GM04503 (cell line): ENCODE measurements at places on chromosomes 11 and 22.

- no peak for DNase-seq
These were observed 5.7 kb downstream of the EIF3L start for GRCh38 chr22:37854946-37855345.

DNA sequence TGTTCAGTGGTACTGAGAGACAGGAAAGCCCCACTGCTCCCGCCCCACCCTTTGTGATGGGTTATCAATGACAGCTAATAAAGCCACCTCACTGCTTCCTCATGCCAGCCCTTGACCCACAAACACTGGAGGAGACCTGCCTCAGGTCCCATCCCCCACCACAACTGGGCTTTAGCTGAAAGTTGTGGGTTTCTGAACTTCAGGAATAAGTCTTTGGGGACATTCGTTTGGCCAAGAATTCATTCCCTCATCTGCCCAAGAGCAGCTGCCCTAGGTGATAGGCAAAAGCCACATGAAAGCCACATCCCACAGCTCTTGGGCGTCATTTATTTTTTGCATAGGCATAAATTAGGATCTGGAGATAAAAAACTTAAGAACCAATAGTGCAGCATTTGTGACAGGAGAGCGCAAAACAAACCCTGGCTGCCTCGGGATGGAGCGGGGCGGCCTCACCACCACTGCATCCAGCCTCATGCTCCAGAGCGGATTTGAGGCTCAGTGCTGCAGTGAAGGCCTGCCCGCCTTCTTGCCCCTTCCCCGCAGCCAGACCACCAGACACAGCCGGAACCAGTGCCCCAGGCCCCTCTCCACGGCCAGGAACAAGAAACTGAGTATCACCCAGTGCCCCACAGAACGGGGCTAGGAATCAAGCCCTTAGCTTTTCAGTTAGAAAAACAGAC is 21.2 kb downstream of the SUN2 start:
- no peak for DNase-seq

- DNase-seq = no peak
These were observed 25.5 kb upstream of the OSBPL5 start for GRCh38 chr11:3190600-3190999.

- no peak for DNase-seq
These were observed 61.1 kb downstream of the ST3GAL4 start for GRCh38 chr11:126416542-126417090.

DNA sequence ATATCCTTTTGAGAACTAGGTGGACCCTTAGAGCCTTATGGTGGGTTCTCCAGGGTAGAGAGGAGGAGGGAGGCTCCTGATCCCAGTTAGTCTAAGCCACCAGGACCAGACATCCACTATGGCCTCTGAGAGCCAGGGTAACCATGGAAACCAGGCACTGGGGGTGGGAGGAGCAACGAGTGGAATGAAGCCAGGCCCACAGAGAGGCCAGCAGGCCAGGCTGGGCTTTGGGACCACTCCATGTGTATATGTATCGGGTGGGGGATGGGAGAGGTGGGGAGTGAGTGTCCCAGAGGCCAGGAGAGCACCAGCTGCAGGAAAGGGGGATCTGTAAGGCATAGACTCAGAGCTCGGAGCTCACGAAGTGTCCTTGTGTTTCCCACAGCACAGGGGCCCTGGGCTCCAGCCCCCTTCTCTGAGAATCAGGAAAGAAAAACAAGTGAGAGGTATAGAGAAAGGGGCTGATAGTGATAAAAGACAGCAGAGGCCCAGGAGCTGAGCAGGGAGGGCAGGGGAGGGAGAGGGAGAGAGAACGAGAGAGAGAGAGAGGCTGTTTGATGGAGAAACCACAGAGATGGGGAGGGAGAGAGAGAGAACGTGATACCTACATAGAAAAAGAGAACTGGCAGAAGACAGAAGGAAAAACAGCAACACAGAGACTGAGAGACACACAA is 15.5 kb upstream of the TSPAN18 start:
- DNase-seq = no peak

GRCh38 chr22:26885441-26886261 is 228.3 kb downstream of the MIAT start:
- no peak for DNase-seq

- DNase-seq = no peak
These were observed 22.9 kb upstream of the ROBO3 start for GRCh38 chr11:124842305-124842704.

- peak; percentile 94 for DNase-seq
These were observed 166.4 kb downstream of the KIRREL3 start for GRCh38 chr11:126834149-126834548.
